Activated CD4-positive, CD25-positive, alpha-beta regulatory T cell treated with anti-CD3 and anti-CD28 coated beads, Interleukin-2, amount 50 U/mL, for 16 hours (primary cell): ENCODE measurements at places on chromosomes 3 and 15.

DNA sequence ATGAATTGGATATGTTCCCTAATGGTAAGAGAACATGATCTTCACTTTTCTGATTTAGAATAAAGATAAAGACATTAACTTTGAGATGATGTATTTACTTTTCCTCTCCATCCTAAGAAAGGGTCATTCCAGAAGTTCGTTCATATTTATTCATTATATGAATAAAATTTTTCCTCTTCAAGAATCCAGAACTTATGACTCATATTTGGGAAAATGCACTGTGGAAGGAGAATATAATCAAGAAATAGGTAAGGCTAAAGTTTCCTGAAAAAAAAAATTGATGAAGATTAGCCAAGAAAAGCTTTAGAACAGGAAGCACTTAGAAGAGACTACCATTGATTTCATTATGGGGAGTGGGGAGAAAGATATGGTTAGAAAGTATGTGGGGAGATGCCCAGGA lies 36.5 kb upstream of the CBLB start:
- no peak for DNase-seq

GRCh38 chr3:159964166-159964973 lies 24.3 kb upstream of the IL12A start:
- no peak for DNase-seq

DNA sequence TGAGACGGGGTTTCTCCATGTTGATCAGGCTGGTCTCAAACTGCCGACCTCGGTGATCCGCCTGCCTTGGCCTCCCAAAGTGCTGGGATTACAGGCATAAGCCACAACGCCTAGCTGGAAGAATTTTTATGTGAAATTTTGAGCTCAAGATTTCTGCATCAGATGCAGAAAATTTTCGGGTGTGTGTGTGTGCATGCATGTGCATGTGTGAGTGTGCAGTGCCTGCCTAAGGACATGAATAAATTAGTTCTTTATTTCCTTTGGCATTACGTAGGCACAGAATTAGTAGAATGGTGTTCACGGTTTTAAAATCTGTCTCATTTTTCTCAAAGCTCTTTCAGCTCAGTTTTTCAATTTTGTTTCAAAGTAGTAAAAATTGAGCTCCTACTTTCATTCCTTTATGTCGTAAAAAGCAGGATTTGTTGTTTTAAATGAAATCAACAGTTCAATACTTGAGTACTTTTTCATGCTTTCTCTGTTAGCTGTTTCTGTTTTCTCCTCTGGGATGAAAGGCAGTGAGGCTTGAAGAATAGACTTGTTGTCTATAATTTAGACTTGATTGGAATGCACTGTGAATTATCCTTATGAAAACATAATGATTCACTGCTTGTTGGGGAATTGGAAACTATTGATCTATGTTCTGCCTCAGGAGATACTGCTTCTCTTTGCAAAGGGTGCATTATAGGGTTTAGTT lies 23.3 kb upstream of the RAB11A start:
- no peak for DNase-seq

DNA sequence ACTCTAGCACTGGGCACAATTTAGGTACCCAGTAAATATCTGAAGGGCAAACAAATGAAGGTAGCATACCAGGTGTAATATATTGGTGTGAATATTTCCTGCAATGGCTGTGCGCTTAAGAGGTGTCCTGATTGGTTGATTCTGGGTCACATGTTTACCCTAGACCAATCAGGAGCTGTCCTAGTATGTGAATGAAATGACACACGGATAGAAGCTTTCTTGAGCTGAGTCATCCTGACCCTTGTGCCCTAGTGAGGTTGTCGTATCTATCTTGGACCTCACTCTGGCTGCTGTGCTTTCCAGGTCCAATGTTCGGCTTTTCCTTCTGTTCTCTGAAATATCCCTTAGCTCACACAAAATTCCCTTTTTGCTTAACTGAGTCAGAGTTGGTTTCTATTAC lies 58.1 kb upstream of the FOXP1 start:
- DNase-seq = no peak

GRCh38 chr3:2921452-2921851 lies 188.7 kb downstream of the IL5RA start:
- DNase-seq = no peak

GRCh38 chr3:52269776-52270175 lies 8.7 kb downstream of the WDR82 start:
- no peak for DNase-seq

GRCh38 chr3:111610189-111610588 lies 15.0 kb upstream of the ZBED2 start:
- peak; percentile 47 for DNase-seq
